ENCODE measurements at places on chromosomes 3 and 15. TPM values are rescaled to one million over a fixed set of nuclear protein-coding genes. Genes with fewer than 3 reads are reported as not detected.

Gene ENTPD3
- total RNA-seq, result 0.53 TPM

Gene PRTG
- 13.6 TPM for total RNA-seq

Gene FMN1
- total RNA-seq, result 5.3 TPM

Gene GOLGA8H
- 0.32 TPM for total RNA-seq

Gene A4GNT
- not detected for total RNA-seq

Gene TIMP4
- total RNA-seq, result 2.9 TPM

Gene GATM
- 5.4 TPM for total RNA-seq

Gene DCUN1D1
- total RNA-seq, result 50.2 TPM

Gene EFHB
- 0.94 TPM for total RNA-seq

Gene EHHADH
- total RNA-seq, result 4.4 TPM

Gene MBNL1
- total RNA-seq, result 89.1 TPM

Gene GREM1
- 112 TPM for total RNA-seq

Gene FBXL22
- total RNA-seq, result 0.34 TPM

Gene CNOT10
- 23.9 TPM for total RNA-seq

Gene CDCP1
- total RNA-seq, result 4.2 TPM

Gene ZSCAN29
- 27.8 TPM for total RNA-seq

Gene ROPN1
- total RNA-seq, result not detected

Gene CX3CR1
- 0.32 TPM for total RNA-seq

Gene OXSR1
- total RNA-seq, result 83.1 TPM

Gene OR5H1
- not detected for total RNA-seq

Gene LYZL4
- total RNA-seq, result not detected

Gene PRR20G
- not detected for total RNA-seq

Gene UBA7
- 26.2 TPM for total RNA-seq

Gene SAMMSON
- total RNA-seq, result not detected

Gene UCN2
- total RNA-seq, result 2.8 TPM

Gene GRAMD1C
- 3.7 TPM for total RNA-seq

Gene CACNA2D2
- 1.00 TPM for total RNA-seq

Gene GOLGA8N
- total RNA-seq, result 3.0 TPM

Gene ADCY5
- total RNA-seq, result 1.2 TPM

Gene EPHB3
- total RNA-seq, result 17.2 TPM

Gene CFAP20DC
- total RNA-seq, result 0.57 TPM

Gene EPHB1
- total RNA-seq, result 4.1 TPM

Gene GHSR
- total RNA-seq, result not detected

Gene OSTN
- not detected for total RNA-seq

Gene EFCAB12
- total RNA-seq, result 0.26 TPM

Gene DZIP1L
- 19.8 TPM for total RNA-seq

Gene PLA1A
- total RNA-seq, result 0.91 TPM

Gene NFKBIZ
- 30.6 TPM for total RNA-seq

Gene PPM1L
- 6.3 TPM for total RNA-seq

Gene GALNT15
- total RNA-seq, result 0.95 TPM
